Occipital lobe (tissue), 3 donors: ENCODE measurements at places on chromosomes 4 and X. TPM values are rescaled to one million over a fixed set of nuclear protein-coding genes. Genes with fewer than 3 reads are reported as not detected.

The PRPS2 gene
- total RNA-seq, result 73.3 TPM

The BST1 gene
- 2.8 TPM for total RNA-seq

The FAM47E gene
- total RNA-seq, result 3.9 TPM

The WDR44 gene
- total RNA-seq, result 34.6 TPM

DNA sequence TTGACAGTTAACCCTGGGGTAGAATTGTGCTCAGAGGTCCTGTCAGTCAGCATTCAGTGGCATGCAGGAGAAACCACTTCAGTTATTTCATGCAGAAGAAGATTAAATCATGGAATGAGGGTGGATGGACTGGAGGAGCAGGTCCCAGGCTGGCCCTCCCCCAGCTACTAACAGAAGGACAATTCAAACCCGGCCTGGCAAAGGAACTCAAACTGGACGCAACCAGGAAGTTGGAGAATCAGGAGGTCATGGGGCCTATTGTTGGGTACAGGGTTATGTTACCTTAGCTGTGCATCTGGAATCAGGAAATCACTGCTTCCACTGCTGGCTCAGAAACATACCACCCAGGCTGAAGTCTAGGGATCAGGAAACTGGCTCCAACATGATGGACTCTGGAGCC is 121.4 kb downstream of the GPAT3 start:
- no peak for DNase-seq

GRCh38 chr4:127574643-127575042 is 58.1 kb upstream of the INTU start:
- DNase-seq, result no peak
